Memory B cell (primary cell): ENCODE measurements at places on chromosomes 13 and 19.
A peak's percentile ranks its signal among the peaks of the same experiment; 100 is the strongest.

DNA sequence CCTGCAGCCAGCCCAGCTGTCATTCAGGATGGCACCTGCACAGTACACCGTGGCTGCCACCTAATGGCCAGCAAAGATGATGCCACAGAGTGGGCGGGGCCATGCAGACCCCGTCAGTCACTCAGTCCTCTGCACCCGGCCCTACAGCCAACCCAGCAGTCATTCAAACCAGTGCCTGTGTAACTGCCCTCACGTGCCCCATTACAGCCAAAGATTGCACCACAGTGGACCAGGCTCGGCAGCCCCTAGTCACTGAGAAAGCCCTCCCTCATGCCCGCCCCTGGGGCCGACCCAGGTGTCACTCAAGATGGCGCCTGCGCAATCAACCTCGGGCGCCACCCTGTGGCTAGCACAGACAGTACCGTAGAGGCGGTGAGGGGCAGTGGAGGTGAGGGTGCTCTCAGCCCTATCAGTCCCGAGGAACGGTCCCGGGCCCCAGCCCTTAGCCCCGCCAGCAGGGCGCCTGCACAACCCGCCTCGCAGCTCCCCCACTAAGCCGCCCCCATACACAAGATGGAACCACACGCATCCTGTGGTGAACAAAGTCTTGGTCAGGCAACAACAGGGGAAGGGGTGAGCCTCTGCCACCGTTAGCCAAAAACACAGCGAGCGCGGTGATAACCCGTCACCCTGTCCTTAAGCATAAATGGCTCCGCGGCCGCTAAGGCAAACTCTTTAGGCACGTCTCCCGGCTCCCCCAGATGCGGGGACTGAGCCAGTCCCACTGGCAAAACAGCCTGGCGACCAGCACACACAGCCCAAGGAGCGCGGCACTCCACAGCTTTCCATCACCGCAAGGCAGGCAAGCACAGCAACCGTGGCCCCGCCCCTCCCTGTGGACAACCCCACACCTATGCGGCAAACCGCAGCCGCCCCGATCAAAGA lies 2.3 kb downstream of the PEG3 start:
- no peak for DNase-seq

DNA sequence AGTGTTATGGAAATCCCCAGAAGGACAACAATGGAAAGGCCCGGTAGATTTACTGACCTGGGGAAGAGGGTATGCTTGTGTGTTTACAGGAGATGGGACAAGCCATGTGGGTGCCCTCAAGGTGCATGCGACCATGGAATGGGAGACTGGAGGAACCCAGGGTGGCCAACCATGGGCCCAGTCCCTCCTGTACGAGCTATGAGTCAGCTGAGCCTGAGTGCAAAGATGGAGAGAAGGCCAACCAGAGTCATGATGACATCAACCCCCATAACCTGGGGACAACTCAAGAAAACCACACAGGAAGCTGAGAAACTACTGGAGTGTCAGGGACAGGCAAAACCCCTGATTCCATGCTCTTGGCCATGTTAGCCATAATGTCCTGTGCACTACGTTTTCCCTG lies 7.8 kb downstream of the ZNF350 start:
- DNase-seq = no peak

- no peak for DNase-seq
Measured at GRCh38 chr19:55206664-55207500, 2.4 kb downstream of the PTPRH start.

DNA sequence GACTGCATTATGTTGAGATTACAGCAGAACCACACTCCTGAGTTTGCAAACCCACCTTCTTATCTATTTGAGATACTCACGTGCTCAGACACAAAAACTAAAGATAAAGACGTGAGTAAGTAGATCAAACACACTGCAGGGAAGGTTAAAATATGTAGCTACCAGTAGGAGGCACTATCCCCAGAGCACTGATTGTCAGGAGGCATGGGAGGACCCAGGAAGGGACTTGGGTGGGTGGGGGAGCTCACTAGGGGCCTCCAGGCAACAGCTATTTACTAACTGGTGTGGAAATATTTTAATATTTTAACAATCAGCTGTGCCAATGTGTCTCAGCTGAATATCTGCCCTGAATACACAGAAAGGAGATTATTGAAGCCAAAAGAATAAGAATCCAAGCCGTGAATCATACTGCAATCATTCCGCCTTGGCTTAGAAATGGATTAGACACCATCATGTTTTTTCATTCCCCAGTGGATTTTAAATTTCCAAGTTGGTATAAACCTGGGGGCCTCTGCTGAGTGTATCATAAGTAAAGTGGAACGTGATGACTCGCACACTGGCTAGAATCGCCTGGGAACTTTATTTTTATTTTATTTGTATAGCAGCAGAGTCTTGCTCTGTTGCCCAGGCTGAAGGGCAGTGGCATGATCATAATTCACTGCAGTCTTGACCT lies 73.2 kb upstream of the CACNA1A start:
- no peak for DNase-seq

DNA sequence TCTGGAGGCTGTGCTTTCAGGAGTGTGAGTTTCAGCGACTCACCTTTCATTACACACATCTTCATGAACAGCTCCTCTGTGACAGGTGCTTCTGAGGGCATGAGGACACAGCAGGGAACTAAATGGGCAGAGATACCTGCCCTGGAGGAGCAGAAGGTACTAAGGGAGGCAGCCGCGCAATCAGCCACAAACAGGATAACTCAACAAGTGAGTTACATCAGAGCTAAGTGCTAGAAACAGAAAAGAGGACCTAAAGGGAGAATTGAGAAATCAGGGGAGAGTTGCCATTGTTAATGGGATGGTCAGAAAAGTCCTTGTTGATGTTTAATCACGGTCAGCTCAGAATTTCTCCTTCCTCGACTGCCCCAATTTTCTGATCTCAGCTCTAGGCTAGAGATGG lies 42.5 kb downstream of the SYDE1 start:
- DNase-seq = no peak

- DNase-seq = no peak
Measured at GRCh38 chr13:94646904-94647303, 45.2 kb downstream of the GPR180 start.

- no peak for DNase-seq
Measured at GRCh38 chr13:99162567-99163361, 37.9 kb upstream of the UBAC2 start.

DNA sequence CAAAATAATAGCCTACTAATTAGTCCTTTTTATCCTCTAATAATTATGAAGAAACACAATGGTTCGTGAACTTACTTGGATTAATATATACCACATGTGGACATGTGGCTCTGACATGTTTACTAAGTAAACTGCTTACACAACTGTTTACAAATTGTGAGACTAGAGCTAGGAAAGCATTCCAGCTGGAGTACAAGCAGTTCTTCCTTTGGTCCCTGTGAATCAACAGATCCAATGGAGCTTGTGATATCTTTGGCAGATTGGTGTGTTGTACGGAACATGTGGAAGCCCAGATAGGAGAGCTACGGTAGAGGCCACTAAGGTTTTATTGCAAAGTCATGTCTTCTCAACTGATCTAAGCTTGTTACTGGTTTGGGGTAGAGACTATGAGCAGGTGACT lies 145.5 kb upstream of the SPRY2 start:
- no peak for DNase-seq

GRCh38 chr13:20161275-20161950 lies 561 bp upstream of the GJA3 start:
- peak; percentile 67 for DNase-seq

DNA sequence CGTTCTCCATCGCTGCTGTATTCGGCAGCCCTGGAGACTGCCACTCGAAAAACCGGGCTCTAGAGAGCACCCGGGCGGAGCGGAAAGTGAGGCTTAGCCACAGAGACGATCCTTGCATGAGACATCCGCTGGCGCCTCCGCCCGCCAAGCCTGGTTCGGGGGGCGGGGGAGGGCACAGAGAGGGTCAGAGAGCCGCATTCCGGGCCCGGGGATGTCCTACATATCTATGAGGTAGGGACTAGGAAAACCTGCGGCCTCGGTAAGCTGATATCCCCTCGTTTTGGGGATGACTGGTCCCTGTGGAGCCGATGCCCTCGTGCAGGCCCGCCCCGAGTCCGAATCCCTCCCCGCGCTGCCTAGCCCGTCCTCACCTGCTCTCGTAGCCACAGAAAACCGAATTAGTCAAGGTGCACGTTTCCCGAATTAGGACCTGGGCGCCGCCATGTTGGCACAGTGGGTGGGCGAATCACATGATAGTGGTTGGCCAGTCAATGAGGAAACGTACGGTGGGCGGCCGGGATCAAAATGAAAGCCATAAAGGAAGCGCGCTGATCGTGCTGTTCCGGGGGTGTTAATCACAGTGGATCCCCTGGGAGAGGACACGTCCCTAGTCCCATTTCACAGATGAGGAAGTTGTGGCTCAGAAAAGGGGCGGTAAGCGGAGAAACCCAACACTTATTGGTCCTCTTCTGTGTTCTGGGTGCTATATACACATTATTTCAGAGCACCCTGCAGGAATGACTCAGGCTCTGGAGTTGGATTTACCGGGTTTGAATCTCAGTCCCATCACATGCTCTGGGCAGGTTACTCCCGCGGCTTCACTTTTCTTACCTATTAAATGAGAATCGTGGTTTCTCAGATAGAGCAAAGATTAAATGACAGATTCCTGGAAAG lies at the start of gene TRMT1:
TSS of gene TRMT1 (minus strand) at position 459 of the 894 bp plus-strand sequence. CDS start at position 118, 341 bp downstream.
- DNase-seq = peak; percentile 79

DNA sequence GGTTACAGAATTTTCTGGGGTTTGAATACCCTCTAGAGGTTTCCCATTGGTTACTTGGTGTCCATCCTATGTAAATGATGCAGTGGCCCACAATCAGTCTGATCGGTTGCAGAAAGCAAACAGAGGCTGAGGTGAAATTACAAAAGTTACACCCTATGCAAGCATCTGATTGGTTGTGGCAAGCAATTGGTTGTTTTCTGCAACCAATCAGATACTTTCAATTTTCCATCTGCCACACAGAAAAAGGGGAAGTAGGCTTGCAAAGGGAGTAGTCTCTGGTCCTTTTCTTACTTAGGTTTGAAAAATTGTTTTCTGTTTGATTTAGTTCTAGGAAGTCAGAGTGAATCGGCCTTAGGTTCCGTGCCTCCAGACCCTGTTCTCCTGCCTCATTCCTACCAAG lies 93.1 kb downstream of the WTIP start:
- no peak for DNase-seq
